ENCODE measurements at places on chromosomes 1 and 21. TPM values are rescaled to one million over a fixed set of nuclear protein-coding genes. Genes with fewer than 3 reads are reported as not detected.
A peak's percentile ranks its signal among the peaks of the same experiment; 100 is the strongest.

The ATP5PB gene
- 368 TPM for total RNA-seq

The OR2G6 gene
- total RNA-seq: not detected

The GJB4 gene
- total RNA-seq: not detected

The PEAR1 gene
- total RNA-seq: 12.2 TPM

The NBPF1 gene
- 104 TPM for total RNA-seq

The GUCA2B gene
- total RNA-seq: not detected

The KRTAP19-3 gene
- not detected for total RNA-seq

The SHISAL2A gene
- total RNA-seq: 1.8 TPM

The OLIG2 gene
- 0.04 TPM for total RNA-seq

- DNase-seq: peak; percentile 60
Observed at GRCh38 chr1:42173961-42174735, 9.6 kb upstream of the GUCA2A start.

- no peak for DNase-seq
Observed at GRCh38 chr1:45957684-45958083, 154.3 kb downstream of the MAST2 start.

DNA sequence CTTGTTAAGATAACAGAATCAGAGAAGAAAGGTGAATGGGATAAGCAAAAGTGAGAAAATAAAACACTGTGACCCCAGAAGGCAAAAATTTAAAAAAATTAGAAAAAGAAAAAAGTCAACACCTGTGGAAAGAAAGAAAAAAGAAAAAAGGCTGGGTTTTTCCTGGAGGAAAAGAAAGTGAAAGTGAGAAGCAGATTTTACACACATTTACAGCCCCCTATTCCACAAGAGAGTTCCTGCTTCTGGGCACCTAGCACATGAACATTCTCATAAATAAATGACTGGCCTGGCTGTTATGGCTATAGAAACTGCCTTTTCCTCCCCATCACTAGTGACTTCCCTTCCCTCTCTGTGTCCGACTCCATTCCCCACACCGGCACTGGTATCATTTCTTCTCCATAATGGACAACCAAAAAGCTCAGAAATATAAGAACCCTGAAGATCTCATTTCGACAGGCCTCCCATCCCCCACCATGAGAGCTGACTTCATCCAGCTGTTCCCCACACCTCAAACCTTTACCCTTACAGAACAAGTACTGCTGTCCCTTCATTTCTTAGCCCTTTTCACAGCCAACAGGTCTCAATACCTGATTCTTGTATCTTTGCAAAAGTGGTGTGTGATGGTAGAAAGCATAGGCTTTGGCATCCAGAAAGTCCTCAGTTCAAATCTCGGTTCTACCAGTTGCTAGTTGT, 12.6 kb downstream of the MTF1 start:
- DNase-seq: no peak

GRCh38 chr1:14760780-14761179, 162.3 kb downstream of the KAZN start:
- no peak for DNase-seq

DNA sequence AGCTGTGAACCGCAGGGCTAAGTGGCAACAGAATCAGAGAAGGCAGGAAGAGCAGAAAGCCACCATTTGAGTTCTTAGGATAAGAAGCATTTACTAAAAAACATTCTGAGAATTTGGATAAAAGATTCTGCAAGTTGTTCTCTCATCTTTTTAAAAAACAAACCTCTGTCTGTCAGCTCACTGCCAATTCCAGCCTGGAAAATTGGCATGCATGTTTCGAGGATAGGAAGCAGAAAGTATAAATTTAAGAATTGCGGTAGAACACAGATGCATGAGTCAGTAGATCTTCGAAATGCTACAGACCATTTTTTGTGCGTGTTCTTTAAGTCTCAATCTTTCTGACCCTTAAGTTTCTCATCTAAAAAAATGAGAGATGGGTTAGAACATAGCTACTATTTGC, 544.5 kb upstream of the DAB1 start:
- peak; percentile 25 for DNase-seq

DNA sequence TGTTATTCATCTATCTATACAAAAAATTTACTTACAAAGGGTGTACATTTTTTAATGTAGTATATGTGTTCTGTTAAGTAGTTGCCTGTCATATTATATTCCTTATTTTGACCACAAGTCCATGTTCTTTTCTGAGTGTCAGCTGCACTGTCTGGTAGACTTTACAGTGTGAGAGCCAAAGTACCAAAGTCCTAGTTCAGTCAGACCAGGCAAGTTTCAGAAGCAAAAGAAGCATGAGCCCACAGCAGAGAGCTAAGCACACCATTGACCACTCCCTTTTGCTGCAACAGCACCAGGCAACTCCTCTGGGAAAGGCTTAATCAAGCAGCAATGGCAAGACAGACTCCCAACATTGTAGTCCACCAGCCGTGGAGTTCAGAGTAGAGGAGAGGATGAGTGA, 631.9 kb upstream of the PKN2 start:
- DNase-seq: no peak

- peak; percentile 70 for DNase-seq
Observed at GRCh38 chr1:161185732-161186311, 8.5 kb upstream of the B4GALT3 start.

DNA sequence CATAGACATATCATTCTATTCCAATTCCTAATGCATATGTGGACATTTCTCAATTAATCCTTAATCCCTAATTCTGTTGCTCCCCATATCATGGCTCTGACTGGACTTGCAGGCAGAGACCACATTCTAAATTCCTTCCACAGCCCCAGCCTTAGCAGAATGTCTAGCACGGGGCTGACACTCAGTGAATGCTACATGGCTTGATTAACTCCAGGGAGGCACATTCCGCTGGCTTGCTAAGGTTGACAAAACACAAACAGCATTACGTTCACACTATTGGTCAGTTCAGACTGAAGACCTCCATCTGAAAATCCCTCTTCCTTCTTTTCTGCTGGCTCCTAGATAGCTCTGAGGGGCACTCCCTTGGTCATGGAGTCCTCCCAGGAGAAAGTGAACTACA, 119.4 kb downstream of the ASTN1 start:
- DNase-seq: no peak

- DNase-seq: no peak
Observed at GRCh38 chr1:43074244-43074643, 97.8 kb downstream of the EBNA1BP2 start.

GRCh38 chr1:41073971-41074370, 52.4 kb upstream of the SLFNL1 start:
- no peak for DNase-seq

GRCh38 chr1:17673329-17674072, 81.6 kb upstream of the ACTL8 start:
- DNase-seq: peak; percentile 82

- no peak for DNase-seq
Observed at GRCh38 chr1:171999756-172000155, 158.5 kb downstream of the DNM3 start.

- DNase-seq: peak; percentile 95
Observed at GRCh38 chr1:230808281-230808872, 59.9 kb downstream of the C1orf198 start.

GRCh38 chr1:9835404-9835757, 11.6 kb upstream of the CLSTN1 start:
- DNase-seq: no peak

DNA sequence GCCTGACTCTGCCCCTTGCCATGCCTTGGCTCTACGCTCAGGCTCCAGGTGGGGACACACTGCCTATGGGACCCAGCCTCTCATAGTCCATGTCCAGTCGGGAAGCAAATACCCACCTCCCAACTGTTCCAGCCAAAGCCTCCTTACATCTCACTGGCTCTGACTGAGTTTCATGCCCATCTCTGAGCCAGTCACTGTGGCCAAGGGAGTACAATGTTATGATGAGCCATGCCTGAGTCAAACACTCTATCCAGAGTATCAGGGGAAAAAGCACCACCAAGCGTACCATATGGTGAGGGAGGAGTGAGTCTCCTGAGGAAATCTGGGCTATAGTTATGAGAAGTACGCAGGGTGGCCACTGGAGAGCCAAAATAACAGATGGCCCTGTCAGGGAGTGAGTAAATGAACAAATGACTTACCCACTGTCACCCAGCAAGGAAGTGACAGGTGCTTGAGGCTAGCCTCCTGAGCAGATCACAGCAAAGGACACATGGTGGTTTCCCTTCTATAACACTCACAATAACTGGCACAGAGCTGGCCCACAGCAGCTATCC, 236.6 kb upstream of the GJB5 start:
- DNase-seq: no peak

- no peak for DNase-seq
Observed at GRCh38 chr1:213104604-213105003, 53.6 kb downstream of the RPS6KC1 start.
